ENCODE measurements at places on chromosomes 13 and 19.

DNA sequence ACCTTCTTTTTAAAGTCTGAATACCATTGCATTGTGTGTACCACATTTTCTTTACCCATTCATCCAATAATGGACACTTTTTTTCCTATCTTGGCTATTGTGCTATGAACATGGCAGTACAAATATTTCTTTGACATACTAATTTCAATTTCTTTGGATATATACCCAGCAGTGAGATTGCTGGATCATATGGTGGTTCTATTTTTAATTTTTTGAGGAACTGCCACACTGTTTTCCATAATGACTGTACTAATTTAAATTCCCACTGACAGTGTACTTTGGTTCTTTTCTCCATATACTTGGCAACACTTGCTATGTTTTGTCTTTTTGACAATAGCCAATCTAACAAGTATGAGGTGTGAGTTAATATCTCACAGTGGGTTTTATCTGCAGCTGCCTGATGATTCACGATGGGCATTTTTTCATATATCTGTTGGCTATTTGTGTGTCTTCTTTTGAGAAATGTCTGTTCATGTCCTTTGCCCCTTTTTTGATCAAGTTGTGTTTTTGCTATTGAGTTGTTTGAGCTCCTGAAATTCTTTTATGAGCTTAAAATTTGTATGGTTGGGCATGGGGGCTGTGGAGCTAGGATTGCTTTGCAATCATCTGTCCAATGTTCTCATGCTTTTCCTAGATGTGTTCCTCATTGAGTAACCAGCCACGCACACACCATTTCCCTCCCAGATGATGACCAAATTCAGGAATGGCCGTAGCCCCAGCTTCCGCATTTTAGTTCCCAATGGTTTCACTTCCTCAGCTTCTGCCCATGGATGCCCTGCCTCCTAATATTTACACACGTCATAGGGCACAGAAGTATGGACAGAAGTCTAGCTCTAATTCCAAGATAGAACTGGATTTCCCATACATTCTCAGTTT, 380.0 kb upstream of the SGCG start:
- no peak for DNase-seq

GRCh38 chr13:53327680-53328315, 299.2 kb downstream of the OLFM4 start:
- no peak for DNase-seq

- no peak for DNase-seq
Measured at GRCh38 chr13:38166116-38166515, 183.5 kb upstream of the UFM1 start.

DNA sequence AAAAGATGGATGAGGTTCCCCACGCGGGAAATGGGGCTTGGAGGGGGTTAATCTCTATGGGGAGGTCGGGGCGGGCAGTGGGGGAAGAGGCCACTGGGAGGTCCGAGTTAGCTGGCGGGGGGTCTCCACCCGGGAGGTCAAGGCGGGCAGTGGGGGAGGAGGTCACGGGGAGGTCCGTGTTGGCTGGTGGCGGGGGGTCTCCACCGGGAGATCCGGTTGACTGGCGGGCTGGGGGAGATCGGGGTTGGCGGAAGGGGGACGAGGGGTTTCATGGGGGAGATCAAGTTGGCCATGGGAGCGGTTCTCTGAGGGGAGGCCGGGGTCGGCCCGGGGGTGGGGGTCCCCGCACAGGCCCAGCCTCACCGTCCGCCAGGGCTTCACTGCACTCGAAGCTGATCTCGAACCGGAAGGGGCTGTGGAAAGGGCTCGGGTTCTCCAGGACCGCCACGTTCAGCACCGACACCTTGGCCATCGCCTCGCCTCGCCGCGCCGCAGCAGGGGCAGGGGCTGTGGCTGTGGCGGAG, 342 bp downstream of the ASF1B start:
- no peak for DNase-seq

GRCh38 chr19:18108897-18109296, 11.3 kb downstream of the MAST3 start:
- DNase-seq: no peak

- DNase-seq: peak; percentile 25
Measured at GRCh38 chr13:27375686-27376326, 48.6 kb upstream of the GTF3A start.

DNA sequence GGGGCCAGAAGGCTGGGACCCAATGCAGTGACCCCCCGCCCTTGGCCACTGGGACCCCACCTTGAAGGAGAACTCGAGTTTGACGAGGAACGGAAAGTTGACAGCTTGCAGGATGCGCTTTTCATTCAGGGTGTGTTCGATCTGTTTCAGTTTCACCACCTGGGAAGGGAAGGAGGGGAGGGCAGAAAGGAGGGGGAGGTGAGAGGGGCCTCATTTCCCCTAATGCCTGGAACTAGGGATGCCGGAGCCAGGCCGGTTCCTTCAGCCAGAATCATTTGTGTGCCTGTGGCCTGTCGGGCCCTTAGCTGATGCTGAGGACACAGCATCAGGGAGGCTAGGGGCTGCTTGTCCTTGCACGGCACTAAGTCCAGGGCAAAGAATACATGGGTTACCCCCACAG, 12.2 kb upstream of the SAMD1 start:
- DNase-seq: no peak

DNA sequence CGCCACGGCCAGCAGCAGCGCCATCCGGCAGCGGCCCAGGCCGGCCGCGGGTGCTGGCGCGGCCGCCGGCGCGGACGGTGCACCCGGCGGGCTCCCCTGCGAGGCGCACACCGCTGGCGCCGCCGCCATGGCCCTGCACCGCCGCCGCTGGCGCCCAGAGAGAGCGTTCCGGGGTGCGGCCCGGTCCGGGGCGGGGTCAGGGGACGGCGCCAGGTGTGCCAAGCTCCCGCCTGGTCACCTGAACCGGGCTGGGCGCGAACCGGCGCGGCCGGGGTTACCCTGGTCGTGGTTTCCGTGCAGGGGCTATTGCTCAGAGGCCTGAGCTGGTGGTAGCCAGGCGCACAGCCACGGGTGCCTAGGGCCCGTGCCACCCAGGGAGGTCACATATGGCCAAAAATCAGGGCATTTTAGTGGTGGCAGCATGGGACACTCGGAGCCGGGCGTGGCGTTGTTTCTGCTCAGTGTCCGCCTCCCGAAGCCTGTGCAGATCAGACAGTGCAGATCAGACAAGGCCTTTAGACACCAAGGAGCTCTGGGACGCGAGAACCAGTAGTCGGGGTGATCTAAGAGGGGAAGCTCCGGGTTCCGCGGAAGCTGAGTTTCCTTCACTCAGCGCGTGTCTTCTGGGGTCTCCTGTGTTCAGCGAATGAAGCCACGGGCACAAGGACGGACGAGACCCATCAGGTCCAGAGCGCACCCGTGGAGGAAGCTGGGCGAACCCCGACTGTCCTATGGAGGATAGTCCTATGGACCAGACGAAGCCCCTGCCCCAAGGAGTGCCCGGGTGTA, at the start of gene TMEM238:
Gene TMEM238, minus strand, starts transcription at position 162 of the 789 bp plus-strand sequence. Its CDS starts 33 bp downstream, at position 129.
- DNase-seq: peak; percentile 37

DNA sequence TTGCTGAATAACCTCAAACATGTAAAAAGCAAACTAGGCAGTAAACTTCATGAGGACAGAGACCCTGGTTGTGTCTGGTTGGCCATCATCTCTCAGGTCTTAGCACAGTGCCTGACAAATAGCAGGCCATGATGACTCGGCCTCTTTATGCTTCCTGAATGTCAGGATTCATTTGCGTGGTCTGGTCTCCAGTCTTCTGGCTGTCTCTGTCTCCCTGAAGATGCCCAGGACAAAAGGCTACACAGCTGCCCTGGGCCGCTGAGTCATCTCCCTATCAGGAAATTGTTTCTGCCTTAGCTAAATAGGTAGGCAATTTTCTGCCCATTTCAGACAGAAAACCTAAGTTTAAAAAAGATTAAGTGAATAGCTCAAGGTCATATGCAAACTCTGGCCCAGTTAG, 84.1 kb upstream of the FNDC3A start:
- no peak for DNase-seq

DNA sequence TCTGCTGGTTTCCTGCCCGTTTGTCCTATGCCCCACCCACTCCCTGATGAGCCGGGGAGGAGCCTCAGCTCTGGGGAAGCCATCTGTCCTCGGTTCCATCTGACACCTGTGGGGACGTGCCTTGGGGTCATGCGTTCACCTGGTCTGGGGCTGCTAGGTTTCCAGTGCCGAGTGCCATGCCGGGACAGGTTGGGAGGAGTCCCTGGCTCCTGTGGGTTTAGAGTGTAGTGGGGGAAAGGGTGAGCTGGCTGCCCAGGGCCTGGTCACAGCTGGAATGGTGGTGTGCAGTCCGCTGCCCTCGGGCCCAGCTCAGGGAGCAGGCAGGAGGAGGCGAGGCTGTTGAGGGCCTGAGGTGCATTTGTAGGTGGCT, 2.5 kb downstream of the KDM4B start:
- DNase-seq: no peak

GRCh38 chr13:72259528-72259927, 392.5 kb upstream of the DACH1 start:
- DNase-seq: no peak

DNA sequence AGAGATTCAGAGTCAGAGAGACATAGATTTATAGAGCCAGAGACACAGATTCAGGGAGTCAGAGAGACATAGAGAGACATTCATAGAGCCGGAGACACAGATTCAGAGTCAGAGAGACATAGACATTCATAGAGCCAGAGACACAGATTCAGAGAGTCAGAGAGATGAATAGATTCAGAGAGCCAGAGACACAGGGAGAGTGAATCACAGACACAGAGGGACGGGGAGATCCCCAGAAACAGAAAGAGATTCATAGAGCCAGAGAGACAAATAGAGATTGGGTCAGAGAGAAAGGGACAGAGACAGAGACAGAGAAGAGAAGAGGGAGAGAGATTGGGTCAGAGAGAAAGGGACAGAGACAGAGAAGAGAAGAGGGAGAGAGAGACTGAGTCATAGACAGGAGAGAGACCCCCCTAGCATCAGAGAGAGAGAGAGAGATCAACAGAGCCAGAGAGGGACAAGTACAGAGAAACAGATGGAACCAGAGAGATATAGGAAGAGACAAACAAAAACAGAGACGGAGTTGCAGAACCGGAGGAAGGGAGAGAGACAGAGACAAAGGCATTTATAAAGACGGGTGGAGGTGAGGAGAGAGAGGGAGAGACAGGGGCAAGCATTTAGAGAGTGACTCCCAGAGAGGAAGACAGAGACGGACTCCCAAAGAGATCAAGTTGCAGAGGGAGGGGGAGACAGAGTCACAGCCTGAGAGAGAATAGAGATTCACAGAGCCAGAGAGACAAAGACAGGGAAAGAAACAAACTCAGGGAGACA, 1.1 kb upstream of the PRKCG start:
- no peak for DNase-seq

DNA sequence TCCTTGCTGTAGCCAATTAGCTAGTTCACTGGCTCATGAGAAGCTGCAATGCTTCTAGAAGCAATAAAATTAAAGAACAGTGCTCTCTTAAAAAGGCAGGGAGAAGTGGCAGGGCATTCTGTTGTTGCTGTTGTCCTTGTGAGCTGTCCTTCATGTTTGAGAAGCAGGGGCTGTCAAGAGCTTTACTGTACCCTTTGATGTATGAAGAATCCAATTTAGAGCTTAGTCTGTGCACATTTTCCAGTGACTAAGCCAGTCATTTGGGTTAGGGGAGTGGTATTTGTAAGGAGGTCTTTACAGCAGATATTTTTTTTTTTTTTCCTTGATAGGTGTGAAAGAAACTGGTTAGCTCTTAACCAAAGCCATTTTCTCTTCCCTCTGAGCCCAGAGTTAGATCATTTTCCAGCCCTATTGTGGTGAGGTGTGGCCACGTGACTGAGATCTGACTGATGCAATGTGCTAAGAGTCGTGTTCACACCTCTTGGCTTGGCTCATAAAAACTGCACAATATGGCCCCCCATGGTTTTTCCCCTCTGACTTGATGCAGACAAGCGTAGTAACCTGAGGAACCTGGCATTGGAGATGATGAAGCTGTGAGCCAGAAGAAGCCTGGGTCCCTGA, 309.6 kb upstream of the TMTC4 start:
- no peak for DNase-seq

DNA sequence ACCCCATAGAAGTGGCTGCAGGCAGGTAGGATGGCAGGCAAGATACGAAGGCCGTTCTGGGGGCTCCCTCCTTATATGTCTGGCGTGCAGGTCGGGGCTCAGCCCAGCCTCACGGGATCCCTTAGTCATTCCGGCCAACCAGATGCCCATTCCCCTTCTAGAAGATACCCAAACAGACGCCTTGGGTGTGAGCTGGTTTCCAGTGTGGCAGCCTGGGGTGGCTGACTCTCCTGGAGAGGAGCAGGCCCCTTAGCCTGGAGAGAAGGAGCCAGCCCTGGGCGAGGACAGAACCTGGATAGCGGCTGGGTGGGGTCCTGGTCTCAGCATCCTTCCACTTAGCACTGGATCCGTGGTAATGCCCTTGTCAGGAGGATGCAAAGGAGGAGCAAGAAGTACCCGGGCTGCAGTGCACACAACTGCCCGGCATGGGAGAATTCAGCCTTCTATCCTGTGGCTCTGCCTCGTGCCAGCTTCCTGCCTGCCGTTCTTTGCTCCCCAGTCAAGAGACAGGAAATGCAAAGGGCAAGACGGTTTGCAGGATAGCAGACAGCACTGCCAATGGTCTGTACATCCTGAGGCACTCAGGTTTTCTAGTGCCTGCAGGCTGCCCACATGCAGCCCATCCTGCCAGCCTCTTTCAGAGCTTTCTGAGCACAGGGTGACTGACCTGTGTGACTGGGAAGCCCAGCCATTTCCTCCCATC, 56.7 kb upstream of the WASF3 start:
- no peak for DNase-seq

DNA sequence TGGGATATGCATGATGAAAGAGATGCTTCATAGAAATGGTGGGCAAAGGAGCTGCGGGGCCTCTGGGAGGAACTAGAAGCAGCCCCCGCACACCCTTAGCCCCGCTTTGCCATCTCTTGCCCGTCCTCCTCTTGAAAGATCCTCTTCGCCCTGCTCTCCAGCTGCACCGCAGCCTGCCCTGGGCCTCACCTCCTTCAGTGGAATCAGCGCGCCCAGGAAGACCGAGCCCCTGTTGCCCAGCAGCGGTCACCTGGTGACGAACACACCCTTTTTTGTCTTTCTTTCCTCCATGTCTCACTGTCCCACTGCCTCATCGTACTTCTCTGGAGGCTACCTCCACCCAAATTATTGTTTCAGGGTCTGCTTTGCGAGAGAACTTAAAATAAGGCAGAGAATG, 807.6 kb downstream of the UQCRFS1 start:
- DNase-seq: no peak

GRCh38 chr13:64300239-64300638, 2884.6 kb upstream of the PCDH20 start:
- DNase-seq: no peak

DNA sequence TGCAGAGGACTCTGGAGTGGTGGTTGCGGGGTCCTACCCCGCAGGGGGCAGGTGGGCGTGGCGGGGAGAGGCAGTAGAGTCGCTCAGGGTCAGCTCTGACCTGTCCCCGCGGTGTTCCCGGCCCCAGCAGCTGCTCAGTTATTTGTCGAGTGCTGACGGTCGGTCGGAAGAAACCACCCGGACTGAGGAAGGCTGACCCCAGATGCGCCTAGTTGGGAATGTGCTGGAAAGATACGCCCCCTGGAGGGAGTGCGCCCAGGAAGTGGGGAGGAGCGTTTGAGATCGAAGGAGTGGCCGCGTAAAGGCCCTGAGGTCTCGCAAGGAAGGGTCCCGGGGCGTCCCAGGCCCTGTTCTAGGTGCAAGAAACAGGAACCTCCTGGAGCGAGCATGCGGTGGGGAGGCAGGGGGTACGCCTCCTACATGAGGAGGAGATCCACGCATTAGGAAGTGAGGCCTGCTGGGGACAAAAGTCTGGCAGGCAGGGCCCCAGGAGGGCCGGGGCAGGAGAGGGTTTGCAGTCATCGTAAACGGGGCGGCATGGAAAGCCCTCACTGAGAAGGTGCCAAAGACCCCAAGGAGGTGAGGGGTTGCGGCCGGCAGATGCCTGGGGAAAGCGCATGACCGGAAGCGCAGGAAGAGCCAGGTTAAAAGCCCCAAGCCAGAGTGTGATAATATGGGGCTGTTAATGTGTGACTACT, 9.2 kb downstream of the CCDC8 start:
- no peak for DNase-seq

- DNase-seq: no peak
Measured at GRCh38 chr19:14183741-14184350, 22.1 kb downstream of the ADGRL1 start.

Data from T-helper 1 cell (primary cell).